Epithelial cell of prostate (primary cell): ENCODE measurements at places on chromosomes 2 and 18.

DNA sequence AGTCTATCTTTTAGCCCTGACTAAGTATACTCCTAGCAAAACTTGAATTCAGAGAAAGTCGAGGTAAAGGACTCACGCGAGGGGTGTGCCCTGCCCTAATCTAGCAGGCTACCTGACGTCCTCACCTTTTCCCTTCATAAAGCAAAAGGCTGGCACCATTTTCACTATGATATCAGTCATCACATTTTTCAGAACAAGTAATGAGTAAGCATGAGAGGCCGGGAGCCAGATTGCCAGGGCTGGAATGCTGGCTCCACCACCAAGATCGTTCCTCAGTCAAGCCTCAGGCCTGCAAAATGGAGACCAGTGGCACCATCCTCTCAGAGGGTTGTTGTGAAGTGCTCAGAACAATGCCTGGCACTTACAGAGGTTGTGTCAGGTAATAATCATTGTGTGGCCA lies 18.7 kb upstream of the NCKAP5 start:
- peak; percentile 26 for DNase-seq

DNA sequence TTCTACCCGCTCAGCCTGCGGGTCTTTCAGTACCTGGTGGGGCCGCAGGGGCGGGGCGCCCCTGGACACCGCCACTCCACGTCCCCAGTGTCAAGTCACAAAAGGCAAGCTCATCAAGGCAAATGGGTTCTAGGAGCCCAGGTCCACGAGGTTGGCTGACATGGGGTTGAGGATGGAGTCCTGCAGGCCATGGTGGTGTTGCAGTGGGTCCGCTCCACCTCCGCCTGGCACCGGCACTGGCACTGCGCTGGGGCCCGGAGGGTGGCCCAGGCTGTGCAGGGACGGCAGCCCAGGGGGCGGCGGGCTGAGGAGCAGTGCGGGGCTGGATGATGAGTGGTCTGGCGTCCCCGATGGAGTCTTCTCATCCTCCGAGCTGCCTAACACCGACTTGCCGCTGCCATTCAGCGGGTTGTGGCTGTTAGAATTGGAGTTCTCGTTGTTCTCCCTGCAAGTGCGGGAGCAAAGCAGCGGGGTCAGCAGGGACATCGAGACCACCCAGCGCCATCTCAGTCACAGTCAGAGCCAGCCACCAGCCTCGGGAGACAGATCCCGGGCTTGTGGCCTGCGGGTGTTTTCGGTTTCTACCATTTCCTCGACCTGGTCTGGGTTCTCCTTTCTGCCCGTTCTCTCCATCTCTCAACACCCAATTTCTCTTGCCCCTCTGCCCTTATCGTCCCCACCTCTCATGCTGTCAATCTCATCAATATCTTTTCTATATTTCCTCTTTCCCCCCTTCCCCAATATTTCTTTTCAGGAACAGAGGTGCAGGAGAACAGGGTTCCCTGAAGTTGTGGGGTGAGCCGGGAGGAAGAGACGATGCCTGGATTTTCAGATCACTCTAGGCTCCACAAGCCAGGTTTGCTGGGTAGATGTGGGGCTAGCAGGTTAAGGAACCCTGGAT lies 3.0 kb downstream of the SIX2 start:
- no peak for DNase-seq

GRCh38 chr2:30979822-30980245 lies 158.4 kb downstream of the GALNT14 start:
- peak; percentile 90 for DNase-seq

DNA sequence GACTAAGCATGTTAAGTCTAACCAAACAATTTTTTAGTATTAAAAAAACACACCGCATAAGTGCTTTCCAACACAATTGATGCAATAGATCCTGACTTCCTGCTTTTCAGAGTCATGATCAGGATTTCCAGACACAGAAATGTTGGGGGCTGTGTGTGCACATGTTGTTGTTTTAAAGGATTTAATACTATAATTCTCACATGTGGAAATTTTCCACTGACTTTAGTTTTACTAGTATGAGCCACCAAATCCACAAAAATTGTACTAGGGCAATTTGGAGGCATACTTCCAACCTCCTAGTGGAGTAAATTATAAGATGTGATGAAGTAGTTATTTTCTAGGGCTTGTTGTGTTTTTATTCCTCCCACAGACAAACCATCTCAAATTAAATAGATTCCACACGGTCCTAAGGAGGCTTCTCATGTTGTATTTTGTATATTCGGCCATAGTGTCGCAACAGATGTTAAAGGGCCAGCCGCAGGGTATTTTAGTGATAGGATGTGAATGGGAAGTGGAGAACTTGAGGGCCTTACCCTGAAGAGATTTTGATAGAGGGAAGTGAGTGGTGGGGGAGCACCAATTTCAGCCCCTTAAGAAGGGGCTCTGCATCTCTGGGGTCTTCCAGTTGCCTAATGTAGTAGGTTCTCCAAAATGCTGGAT lies 108.9 kb upstream of the KLF7 start:
- DNase-seq: no peak

DNA sequence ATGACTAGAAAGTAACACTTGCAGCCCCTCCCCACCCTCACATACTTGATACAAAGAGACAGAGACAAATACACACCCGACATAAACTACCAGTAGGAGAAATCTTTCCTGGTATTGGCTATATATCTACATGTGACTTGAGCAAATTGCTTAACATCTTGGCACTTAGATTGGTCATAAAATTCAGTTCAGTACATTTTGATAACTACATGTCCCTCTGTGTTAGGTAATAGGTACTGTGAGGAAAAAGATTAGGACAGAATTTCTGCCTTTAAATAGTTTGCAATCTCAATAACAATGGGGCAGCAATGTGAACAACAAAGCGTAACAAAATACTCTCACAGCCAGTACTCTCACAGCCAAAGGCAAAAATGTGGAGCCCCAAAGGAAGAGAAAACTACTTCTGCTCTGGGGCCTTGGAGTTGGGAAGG lies 670.0 kb upstream of the ACVR2A start:
- no peak for DNase-seq

DNA sequence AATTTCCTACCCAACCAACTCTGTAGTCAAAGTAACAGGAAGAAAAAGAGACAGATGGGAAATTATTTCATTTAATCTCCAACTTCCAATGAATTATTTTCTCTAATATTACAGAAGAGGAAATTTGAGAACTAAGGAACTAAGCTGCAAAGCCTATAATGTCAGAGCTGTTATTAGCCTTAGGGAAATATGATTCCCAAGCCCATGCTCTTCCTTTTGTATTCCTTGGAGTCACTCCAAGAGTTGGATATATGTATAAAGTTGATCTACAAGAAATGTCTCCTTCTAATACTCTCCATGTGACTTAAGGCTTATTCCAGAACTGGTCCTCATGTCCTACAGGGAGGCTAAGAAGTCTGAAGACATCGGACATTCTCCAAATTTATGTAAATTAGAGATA lies 31.6 kb upstream of the VWC2L start:
- DNase-seq: no peak

- DNase-seq: no peak
Observed at GRCh38 chr2:190716176-190716807, 67.4 kb downstream of the NAB1 start.

GRCh38 chr18:26190506-26190905 lies 35.7 kb upstream of the TAF4B start:
- no peak for DNase-seq

GRCh38 chr2:108367561-108368175 lies 10.1 kb upstream of the SULT1C4 start:
- no peak for DNase-seq

- no peak for DNase-seq
Observed at GRCh38 chr2:241582328-241582727, 23.8 kb downstream of the BOK start.

- DNase-seq: no peak
Observed at GRCh38 chr2:157559061-157559460, 69.6 kb downstream of the ACVR1C start.

DNA sequence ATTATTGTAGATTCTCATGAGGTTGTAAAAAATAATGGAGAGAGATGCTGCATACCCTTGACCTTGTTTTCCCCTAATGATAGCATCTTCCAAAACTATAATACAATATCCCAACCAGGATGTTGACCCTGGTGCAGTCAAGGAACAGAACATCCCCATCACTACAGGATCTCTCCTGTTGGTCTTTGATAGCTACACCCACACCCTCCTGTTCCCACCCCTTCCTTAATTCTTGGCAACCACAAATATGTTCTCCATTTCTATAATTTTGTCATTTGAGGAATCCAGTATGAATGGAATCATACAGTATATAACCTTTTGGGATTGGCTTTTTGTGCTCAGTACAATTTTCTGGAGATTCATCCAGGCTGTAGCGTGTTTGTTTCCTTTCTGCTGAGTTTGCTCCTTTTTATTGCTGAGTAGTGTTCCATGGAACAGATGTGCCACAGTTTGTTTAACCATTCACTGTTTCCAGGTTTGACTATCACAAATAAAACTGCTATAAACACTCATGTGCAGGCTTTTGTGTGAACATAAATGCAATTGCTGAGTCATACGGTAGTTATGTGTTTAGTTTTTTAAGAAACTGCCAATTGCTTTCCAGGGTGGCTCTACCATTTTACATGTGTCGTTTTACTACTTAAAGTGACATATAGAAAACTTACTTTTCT lies 22.2 kb downstream of the MCFD2 start:
- no peak for DNase-seq

DNA sequence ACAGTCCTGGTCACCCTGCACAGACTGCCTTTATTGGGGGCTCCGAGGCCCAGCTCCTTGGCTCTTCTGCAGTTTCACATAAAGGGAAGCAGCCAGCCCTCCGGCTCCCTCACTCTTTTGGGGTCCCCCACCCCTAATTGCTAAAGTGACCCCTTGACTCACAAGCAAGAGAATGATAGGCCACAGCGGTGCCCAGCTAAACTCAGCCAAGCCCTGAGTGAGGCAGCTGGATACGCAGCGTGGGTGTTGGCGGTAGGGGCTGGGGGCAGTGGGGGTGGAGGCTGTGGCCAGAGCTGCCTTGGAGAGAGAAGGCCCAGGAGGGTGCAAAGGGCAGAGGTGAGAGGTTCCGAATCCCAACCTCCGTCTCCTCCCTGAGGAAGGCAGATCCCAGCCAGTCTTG lies 25.5 kb upstream of the ALPP start:
- no peak for DNase-seq

DNA sequence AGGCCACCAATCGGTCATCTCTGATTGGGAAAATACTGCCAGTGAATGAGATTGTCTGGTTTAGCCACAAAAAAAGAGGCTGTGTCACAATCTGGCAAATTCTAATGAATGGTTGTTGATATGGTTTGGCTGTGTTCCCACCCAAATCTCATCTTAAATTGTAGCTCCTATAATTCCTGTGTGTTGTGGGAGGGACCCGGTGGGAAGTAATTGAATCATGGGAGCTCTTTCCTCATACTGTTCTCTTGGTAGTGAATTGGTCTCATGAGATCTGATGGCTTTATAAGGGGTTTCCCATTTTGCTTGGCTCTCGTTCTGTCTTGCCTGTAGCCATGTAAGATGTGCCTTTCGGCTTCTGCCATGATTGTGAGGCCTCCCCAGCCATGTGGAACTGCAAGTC lies 838.3 kb downstream of the SLC4A3 start:
- no peak for DNase-seq

- DNase-seq: no peak
Observed at GRCh38 chr2:205613970-205614559, 68.2 kb upstream of the NRP2 start.

DNA sequence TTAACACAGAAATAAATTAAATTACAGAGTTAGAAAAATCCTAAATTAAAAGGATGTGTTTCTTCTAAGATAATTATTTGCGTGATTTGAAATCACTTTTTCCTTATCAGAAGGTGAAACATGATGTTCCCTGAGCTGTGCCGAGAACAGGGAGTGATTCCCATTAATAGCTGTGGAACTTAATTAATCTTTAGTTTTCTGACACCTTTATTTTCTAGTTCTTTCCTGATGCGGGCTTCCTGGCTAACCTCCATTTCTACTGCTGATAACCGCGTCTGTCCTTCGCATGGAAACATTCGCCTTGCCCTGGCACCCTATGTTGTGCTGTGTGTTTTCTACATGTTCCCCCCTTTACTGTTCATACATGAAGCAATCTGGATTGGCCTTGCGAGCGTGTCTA lies 172.9 kb downstream of the FAM210A start:
- DNase-seq: no peak

DNA sequence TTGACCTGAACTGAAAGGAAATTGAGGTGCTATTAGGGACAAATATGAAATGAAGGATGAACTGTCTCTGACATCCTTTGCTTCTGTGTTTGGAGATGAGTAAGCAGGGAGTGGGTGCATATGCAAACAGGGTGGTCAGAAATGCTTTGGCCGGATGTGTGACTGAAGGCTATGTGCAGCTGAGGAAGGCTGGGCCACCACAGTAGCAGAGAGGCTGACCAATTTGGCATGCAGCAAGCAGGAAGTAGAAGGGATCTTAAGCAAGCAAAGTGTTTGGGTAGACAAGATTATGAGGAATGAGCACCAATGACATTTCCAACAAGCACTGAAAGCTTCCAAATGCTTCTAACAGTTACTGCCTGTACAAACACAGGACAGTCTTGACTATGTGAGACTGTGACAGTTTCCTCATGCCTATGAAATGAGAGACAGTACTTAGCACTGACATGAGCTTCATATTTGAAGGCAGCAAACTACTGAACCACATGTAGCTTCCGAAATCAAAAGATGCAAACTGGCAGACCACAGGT lies 3.3 kb upstream of the ACTR3 start:
- peak; percentile 58 for DNase-seq

- no peak for DNase-seq
Observed at GRCh38 chr2:79129804-79130203, 9.5 kb downstream of the REG1A start.

GRCh38 chr2:202104286-202104870 lies 31.3 kb downstream of the KIAA2012 start:
- DNase-seq: no peak

DNA sequence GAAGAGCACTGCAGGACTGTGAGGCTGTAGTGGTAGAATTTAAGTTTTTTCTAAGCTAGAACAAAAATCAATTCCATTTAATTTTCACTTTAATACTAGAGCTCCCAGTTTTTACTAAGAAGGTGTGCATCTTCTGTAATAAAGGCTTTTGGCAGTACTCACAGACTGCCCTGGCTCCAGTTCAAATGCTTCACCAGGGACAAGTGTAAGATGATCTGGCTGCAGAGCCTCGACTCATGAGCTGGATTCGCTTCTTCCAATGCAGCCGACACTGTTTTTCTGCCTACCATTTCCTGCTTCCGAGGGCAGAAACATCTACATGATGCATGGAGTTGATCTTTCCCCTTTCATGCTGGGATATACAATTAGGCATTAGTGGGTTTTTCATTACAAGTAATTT lies 87.0 kb downstream of the FARSB start:
- DNase-seq: no peak

- no peak for DNase-seq
Observed at GRCh38 chr2:46717344-46718121, 198.1 kb downstream of the MCFD2 start.

- no peak for DNase-seq
Observed at GRCh38 chr2:163701399-163702195, 34.2 kb downstream of the FIGN start.

- no peak for DNase-seq
Observed at GRCh38 chr18:54257015-54257414, 12.3 kb upstream of the POLI start.
